Peyer's patch (tissue), 4 donors: ENCODE measurements at places on chromosomes 1 and 21. TPM values are rescaled to one million over a fixed set of nuclear protein-coding genes. Genes with fewer than 3 reads are reported as not detected.

GRCh38 chr1:180407051-180407450 is 95.3 kb downstream of the ACBD6 start:
- no peak for DNase-seq
- no peaks in the 10 kb centered on the region for H3K36me3 ChIP-seq
- H3K27me3 ChIP-seq = no peaks in the 10 kb centered on the region
- no peaks in the 10 kb centered on the region for H3K4me1 ChIP-seq

GRCh38 chr1:211724687-211725196 is 49.3 kb upstream of the NEK2 start:
- H3K27ac ChIP-seq = no peak overlapping the region
- no peak for DNase-seq
- no peaks in the 10 kb centered on the region for H3K27me3 ChIP-seq
- H3K4me1 ChIP-seq = no peaks in the 10 kb centered on the region

Gene FAM43B
- not detected for total RNA-seq

GRCh38 chr1:22975694-22976093 is 3.0 kb upstream of the LACTBL1 start:
- H3K4me3 ChIP-seq = no peak overlapping the region
- no peak for DNase-seq
- no peaks in the 10 kb centered on the region for H3K36me3 ChIP-seq
- no peak overlapping the region for H3K27ac ChIP-seq

GRCh38 chr1:65265651-65266351 is 43.5 kb upstream of the DNAJC6 start:
- no peak for DNase-seq
- H3K4me1 ChIP-seq = no peaks in the 10 kb centered on the region
- H3K36me3 ChIP-seq = no peaks in the 10 kb centered on the region
- H3K4me3 ChIP-seq = peak overlapping the region; percentile 37
- H3K27ac ChIP-seq = no peak overlapping the region

DNA sequence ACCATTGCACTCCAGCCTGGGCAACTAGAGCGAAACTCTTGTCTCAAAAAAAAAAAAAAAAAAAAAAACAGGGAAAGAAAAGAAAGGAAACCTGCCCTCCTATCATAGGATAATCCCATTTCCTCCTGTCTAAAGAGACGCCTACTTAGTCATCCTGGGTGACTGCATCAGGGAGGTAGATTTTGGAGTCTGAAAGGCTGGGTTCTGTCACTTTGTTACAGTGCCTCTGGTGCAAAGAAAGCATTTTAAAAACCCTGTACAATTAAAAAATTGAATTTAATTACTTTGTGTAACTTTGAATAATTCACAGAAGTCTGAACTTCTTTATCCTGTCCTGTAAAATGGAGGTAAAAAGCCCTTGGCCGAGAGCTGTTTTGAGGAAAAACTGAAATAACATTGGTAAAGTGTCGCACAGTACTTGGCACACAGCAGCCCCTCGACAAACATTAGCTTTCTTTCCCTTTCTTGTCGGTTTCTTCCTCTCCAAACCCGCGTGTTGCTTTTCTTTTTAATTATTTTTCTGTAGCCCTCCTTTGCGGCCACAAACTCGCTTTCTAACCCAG is 657 bp upstream of the HDAC1 start:
- no peaks in the 10 kb centered on the region for H3K4me1 ChIP-seq
- peak overlapping the region; percentile 97 for H3K4me3 ChIP-seq
- DNase-seq = no peak
- H3K36me3 ChIP-seq = no peaks in the 10 kb centered on the region
- H3K27me3 ChIP-seq = no peaks in the 10 kb centered on the region

- no peaks in the 10 kb centered on the region for H3K4me1 ChIP-seq
- no peak for DNase-seq
- no peak overlapping the region for H3K27ac ChIP-seq
- H3K4me3 ChIP-seq = no peak overlapping the region
These were observed 12.4 kb downstream of the SOD1 start for GRCh38 chr21:31671931-31672330.

Gene CCDC30
- total RNA-seq = 1.8 TPM

- no peaks in the 10 kb centered on the region for H3K27me3 ChIP-seq
- no peaks in the 10 kb centered on the region for H3K4me1 ChIP-seq
- H3K4me3 ChIP-seq = no peak overlapping the region
- no peaks in the 10 kb centered on the region for H3K36me3 ChIP-seq
- peak overlapping the region; percentile 10 for H3K27ac ChIP-seq
These were observed 36.4 kb downstream of the YARS1 start for GRCh38 chr1:32780628-32781234.

DNA sequence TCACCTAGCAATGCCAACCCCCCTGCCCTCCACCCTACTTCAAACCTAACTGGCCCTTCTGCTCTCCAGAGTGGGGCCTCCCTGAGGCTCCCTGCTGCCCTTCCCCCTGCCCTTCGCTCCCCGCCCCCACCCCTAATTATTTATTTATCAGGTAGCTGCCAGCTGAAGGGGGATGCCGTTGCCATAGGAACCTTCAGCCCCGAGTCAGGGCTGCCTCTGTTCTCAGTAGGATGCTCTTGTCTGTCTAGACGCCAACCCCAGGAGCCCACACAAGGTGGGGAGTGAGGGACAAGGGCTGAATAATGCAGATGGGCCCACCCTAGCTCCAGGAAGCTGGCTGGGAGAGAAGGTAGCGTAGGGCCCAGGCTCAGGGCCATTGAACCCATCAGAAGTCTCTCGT is 41.1 kb downstream of the NKAIN1 start:
- H3K36me3 ChIP-seq = no peaks in the 10 kb centered on the region
- H3K27me3 ChIP-seq = no peaks in the 10 kb centered on the region
- no peak for DNase-seq
- no peaks in the 10 kb centered on the region for H3K4me1 ChIP-seq
- no peak overlapping the region for H3K27ac ChIP-seq

GRCh38 chr21:41780337-41781049 is 13.6 kb upstream of the RIPK4 start:
- H3K4me1 ChIP-seq = no peaks in the 10 kb centered on the region
- H3K27ac ChIP-seq = no peak overlapping the region
- no peak overlapping the region for H3K4me3 ChIP-seq
- H3K27me3 ChIP-seq = no peaks in the 10 kb centered on the region

Gene USH2A
- total RNA-seq = not detected

DNA sequence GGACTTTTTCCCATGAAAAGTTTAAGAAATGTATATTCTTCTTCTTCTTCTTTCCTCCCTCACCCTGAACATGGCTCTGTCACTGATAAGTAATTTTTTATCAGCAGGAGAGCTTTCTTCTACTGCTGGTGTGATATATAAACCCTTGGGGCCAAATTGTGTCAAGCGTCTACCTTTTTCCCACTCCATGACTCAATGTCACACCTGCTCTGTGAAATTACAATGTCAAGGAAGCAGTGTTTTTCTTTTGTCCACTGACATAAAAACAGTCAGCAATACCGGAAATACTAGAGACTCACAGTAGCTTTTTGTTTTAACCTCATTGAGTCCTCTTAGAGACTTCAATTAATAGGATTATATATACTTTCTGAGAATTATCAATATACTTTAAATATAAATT is 416.2 kb upstream of the ADGRL4 start:
- DNase-seq = no peak
- no peak overlapping the region for H3K4me3 ChIP-seq
- no peaks in the 10 kb centered on the region for H3K4me1 ChIP-seq
- H3K27ac ChIP-seq = no peak overlapping the region
- no peaks in the 10 kb centered on the region for H3K36me3 ChIP-seq

- no peaks in the 10 kb centered on the region for H3K27me3 ChIP-seq
- H3K27ac ChIP-seq = no peak overlapping the region
- DNase-seq = no peak
- no peak overlapping the region for H3K4me3 ChIP-seq
These were observed 59.8 kb upstream of the BACH1 start for GRCh38 chr21:29238967-29239290.

- H3K4me3 ChIP-seq = no peak overlapping the region
- no peak overlapping the region for H3K27ac ChIP-seq
- no peaks in the 10 kb centered on the region for H3K36me3 ChIP-seq
- H3K4me1 ChIP-seq = no peaks in the 10 kb centered on the region
- H3K27me3 ChIP-seq = no peaks in the 10 kb centered on the region
- no peak for DNase-seq
These were observed 107.6 kb downstream of the TSEN15 start for GRCh38 chr1:184158896-184159681.

DNA sequence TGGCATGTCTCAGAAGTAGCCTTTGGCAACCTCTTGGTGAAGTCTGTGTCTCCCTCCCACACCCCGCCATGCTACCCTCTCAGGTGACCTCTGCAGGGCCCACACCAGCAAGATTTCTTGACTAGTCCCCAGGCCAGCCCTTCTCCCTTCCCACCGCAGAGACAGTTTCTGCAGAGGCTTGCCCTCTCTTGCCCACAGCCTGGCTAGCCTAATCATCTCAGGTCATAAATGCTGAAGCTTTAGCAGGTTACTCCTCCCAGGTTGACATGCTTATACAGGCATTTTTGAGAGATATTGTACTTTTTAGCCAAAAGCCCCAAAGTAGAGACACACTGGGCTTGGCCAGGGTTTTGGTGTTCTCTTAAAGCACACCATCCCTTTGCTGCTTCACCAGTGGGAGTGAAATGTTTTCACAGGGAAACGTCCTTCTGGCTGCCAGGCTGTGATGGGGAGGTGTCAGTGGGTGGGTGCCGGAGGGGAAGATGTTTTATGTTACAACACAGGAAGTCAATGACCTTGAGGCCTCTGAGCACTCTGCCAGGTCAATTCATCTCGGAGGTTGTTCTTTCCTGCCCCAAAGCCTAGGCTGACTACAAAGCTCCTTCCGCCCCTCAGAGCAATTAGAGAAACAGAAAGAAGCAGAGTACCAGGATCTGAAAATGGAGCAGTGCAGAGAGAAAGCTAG is 58.5 kb downstream of the STYXL2 start:
- no peak overlapping the region for H3K4me3 ChIP-seq
- H3K4me1 ChIP-seq = no peaks in the 10 kb centered on the region
- DNase-seq = no peak
- no peaks in the 10 kb centered on the region for H3K27me3 ChIP-seq
- H3K36me3 ChIP-seq = no peaks in the 10 kb centered on the region
- H3K27ac ChIP-seq = no peak overlapping the region

Gene CLCA4
- 14.1 TPM for total RNA-seq

GRCh38 chr21:15730484-15731242 is 881 bp downstream of the USP25 start:
- no peaks in the 10 kb centered on the region for H3K4me1 ChIP-seq
- peak overlapping the region; percentile 99 for H3K27ac ChIP-seq
- no peaks in the 10 kb centered on the region for H3K36me3 ChIP-seq
- DNase-seq = no peak
- peak overlapping the region; percentile 68 for H3K4me3 ChIP-seq

Gene DCDC2B
- total RNA-seq = 0.85 TPM

Gene IGSF9
- total RNA-seq = 169 TPM

- H3K27me3 ChIP-seq = no peaks in the 10 kb centered on the region
- no peak overlapping the region for H3K4me3 ChIP-seq
- H3K4me1 ChIP-seq = no peaks in the 10 kb centered on the region
- DNase-seq = peak; percentile 63
- no peak overlapping the region for H3K27ac ChIP-seq
- H3K36me3 ChIP-seq = peaks cover 94% of the 10 kb centered on the region
These were observed 5.2 kb upstream of the FCER1G start for GRCh38 chr1:161209790-161210409.

DNA sequence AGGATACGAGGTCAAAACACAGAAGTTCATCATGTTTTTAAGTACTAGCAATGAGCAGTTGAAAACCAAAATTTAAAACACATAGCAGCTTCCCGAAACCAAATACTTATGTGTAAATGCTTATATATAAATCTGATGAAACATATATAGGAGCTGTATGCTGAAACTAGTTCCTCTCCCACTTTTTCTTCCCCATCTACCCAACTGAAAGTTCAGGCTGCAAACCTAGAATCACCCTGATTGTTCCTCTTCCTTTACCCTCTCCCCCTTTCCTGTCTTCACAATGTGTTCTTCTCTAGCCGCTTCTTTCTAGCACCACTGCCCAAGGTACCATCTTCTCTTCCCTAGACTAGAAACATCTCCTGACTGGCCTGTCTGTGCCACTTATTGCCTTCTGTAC is 90.6 kb downstream of the ST3GAL3 start:
- H3K27ac ChIP-seq = no peak overlapping the region
- H3K4me1 ChIP-seq = no peaks in the 10 kb centered on the region
- no peak overlapping the region for H3K4me3 ChIP-seq
- H3K36me3 ChIP-seq = no peaks in the 10 kb centered on the region
- no peaks in the 10 kb centered on the region for H3K27me3 ChIP-seq

- H3K4me3 ChIP-seq = no peak overlapping the region
- DNase-seq = no peak
- no peaks in the 10 kb centered on the region for H3K4me1 ChIP-seq
- H3K36me3 ChIP-seq = no peaks in the 10 kb centered on the region
- no peak overlapping the region for H3K27ac ChIP-seq
These were observed 10.6 kb downstream of the SLC35D1 start for GRCh38 chr1:67043366-67043765.

Gene TAS1R3
- total RNA-seq = 3.2 TPM

DNA sequence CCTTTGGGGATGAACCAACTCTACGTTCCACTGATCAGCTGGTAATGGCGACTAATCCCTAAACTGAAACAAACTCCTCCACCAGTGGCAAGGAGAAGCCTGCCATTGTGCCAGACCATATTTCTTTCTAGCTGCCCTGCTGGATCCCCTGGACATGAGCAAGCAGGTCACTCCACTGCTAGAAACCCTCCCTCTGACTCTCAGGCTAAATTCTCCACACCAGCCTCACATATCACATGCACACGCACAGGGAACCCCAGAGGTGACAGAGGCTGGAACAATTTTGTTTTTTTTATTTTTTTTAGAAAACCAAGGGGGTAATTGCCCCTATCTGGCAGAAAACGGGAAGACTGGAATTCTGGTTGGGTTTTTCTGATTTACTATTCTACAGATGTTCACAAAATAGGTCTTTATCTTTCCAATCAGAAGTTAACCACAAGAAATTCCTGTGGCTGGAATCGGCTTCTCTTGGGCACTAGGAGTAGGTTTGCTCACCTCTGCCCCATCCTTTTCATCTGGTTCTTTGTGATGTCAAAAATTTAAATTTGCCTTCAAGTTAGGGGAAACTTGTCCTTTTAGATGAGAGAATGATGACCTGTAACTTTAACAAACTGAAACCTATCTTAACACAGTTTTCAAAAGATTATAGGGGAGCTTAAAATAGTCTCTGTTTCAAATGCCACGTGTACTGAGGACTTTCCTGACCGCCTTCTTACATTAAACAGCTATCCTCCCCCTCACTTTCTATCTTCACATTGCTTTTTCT is 258.1 kb downstream of the SDCCAG8 start:
- H3K27ac ChIP-seq = no peak overlapping the region
- peaks cover 10% of the 10 kb centered on the region for H3K36me3 ChIP-seq
- H3K27me3 ChIP-seq = no peaks in the 10 kb centered on the region
- no peaks in the 10 kb centered on the region for H3K4me1 ChIP-seq
- DNase-seq = no peak

GRCh38 chr1:64505944-64506655 is 36.2 kb downstream of the CACHD1 start:
- H3K27me3 ChIP-seq = no peaks in the 10 kb centered on the region
- no peaks in the 10 kb centered on the region for H3K36me3 ChIP-seq
- peak; percentile 76 for DNase-seq
- H3K4me1 ChIP-seq = no peaks in the 10 kb centered on the region
- peak overlapping the region; percentile 39 for H3K4me3 ChIP-seq

GRCh38 chr1:30303387-30303786 is 420.0 kb downstream of the MATN1 start:
- no peaks in the 10 kb centered on the region for H3K27me3 ChIP-seq
- H3K4me1 ChIP-seq = no peaks in the 10 kb centered on the region
- H3K36me3 ChIP-seq = no peaks in the 10 kb centered on the region
- no peak overlapping the region for H3K4me3 ChIP-seq

- no peaks in the 10 kb centered on the region for H3K4me1 ChIP-seq
- no peak overlapping the region for H3K4me3 ChIP-seq
- no peaks in the 10 kb centered on the region for H3K27me3 ChIP-seq
- no peak overlapping the region for H3K27ac ChIP-seq
These were observed 353.7 kb downstream of the ADGRL2 start for GRCh38 chr1:82154219-82154970.

Gene RGS8
- not detected for total RNA-seq
